ENCODE measurements at places on chromosomes 6 and 20. TPM values are rescaled to one million over a fixed set of nuclear protein-coding genes. Genes with fewer than 3 reads are reported as not detected.

DNA sequence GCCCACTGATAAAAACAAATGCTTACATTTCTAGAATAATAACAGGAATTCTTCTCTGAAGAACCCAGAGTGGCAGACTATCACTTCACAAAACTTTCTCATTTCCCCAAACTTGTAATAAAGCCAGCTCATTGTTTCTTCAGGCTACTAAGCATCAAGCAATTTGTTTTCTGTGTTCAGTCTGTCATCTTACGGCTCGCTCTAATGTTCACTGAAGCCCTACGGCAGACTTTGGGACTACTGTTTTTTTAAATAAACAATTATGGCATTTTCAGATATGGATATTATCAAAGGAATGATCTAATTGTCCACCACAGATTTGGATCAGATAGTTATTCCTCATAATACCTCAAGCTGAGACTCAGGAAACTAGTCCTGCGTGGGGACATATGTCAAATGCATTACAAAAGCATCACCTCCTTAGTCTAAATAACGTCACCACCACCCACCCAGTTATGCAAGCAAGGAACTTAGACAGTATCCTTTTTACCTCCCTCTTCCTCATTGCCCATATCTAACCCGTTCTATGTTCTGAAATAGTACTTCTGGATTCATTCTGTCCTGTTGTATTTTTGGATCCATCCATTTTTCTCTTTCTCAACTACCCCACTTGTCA lies 415.1 kb downstream of the PLCB1 start:
- no peaks in the 10 kb centered on the region for H3K4me1 ChIP-seq
- no peak for DNase-seq
- no peaks in the 10 kb centered on the region for H3K36me3 ChIP-seq
- no peak overlapping the region for H3K27ac ChIP-seq
- H3K27me3 ChIP-seq = no peaks in the 10 kb centered on the region

- H3K27ac ChIP-seq = peak overlapping the region; percentile 96
- H3K27me3 ChIP-seq = no peaks in the 10 kb centered on the region
- DNase-seq = no peak
- peak overlapping the region; percentile 66 for H3K4me3 ChIP-seq
- peaks cover 7% of the 10 kb centered on the region for H3K4me1 ChIP-seq
Observed at GRCh38 chr6:144215402-144215931, 65.2 kb downstream of the STX11 start.

- no peaks in the 10 kb centered on the region for H3K27me3 ChIP-seq
- H3K4me3 ChIP-seq = no peak overlapping the region
- no peaks in the 10 kb centered on the region for H3K36me3 ChIP-seq
Observed at GRCh38 chr20:24018796-24019195, 30.2 kb upstream of the GGTLC1 start.

DNA sequence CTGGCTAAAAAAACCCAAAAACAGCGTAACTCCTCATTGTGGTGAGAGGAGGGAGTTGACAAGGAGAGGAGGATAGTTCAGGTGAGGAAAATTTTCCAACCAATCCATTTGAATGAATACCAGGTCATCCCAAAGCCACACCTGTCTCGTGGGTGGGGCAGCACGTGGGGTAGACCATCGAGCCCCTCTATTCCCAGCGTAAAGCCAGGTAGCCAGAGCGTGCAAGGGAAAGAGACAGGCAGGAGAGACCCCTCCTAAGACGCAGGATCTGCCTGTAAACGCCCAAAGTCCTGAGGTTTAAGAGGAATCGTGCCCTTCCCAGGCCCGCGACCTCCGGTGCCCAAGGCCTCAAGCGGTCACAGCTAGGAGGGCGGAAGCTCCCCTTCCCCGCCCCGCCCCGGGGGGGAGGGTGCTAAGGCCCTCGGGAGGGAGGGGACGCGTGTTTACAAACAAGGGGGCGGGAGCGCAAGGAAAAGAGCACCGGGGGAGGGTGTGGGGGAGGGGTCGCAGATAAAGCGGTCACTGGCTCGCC lies 712 bp downstream of the RXRB start:
- peak; percentile 80 for DNase-seq
- H3K27me3 ChIP-seq = no peaks in the 10 kb centered on the region
- H3K4me1 ChIP-seq = peaks cover 9% of the 10 kb centered on the region

The IL17A gene
- polyA plus RNA-seq = 0.19 TPM

DNA sequence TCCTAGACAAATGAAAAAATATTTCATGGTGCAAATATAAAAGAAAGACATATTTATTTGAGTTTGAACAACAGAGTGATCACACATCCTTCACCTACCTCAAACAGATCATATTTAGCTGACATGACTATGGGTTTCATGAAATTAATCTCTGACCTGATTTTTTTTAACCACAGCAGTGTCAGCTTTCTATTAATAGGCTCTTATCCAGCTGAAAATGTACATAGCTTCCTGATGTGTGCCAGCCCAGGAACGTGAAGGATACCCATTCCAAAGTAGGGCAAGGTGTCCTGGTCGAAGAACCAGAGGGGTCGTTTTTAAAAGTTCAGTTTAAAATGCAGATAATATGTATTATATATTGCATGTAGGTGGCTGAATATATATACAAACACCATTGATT lies 19.8 kb downstream of the TRDN start:
- H3K27ac ChIP-seq = no peak overlapping the region
- no peak for DNase-seq
- H3K4me1 ChIP-seq = no peaks in the 10 kb centered on the region
- no peak overlapping the region for H3K4me3 ChIP-seq

- no peaks in the 10 kb centered on the region for H3K4me1 ChIP-seq
- no peaks in the 10 kb centered on the region for H3K27me3 ChIP-seq
- H3K36me3 ChIP-seq = no peaks in the 10 kb centered on the region
Observed at GRCh38 chr20:12644461-12644860, 364.3 kb upstream of the SPTLC3 start.

DNA sequence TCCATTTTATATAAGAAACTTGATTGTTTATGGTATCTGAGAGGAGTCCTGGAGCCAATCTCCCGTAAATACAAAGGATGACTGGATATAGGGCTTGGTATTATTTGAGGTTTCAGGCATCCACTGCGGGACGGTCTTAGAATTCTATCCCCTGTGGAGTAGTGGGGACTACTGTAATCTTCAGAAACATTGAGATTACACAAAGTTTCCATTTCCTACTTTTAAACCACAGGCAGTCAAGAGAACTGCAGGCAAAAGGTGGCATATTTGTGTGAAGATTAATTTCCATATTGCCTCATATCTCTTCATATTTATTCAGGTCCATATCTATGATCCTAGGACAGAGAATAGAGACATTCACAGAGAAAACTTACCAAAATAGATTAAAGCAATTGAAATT lies 586.2 kb downstream of the PHF3 start:
- H3K4me1 ChIP-seq = no peaks in the 10 kb centered on the region
- no peak overlapping the region for H3K27ac ChIP-seq
- no peak for DNase-seq
- H3K4me3 ChIP-seq = no peak overlapping the region
- H3K27me3 ChIP-seq = no peaks in the 10 kb centered on the region

The TCP11 gene
- polyA plus RNA-seq = not detected

DNA sequence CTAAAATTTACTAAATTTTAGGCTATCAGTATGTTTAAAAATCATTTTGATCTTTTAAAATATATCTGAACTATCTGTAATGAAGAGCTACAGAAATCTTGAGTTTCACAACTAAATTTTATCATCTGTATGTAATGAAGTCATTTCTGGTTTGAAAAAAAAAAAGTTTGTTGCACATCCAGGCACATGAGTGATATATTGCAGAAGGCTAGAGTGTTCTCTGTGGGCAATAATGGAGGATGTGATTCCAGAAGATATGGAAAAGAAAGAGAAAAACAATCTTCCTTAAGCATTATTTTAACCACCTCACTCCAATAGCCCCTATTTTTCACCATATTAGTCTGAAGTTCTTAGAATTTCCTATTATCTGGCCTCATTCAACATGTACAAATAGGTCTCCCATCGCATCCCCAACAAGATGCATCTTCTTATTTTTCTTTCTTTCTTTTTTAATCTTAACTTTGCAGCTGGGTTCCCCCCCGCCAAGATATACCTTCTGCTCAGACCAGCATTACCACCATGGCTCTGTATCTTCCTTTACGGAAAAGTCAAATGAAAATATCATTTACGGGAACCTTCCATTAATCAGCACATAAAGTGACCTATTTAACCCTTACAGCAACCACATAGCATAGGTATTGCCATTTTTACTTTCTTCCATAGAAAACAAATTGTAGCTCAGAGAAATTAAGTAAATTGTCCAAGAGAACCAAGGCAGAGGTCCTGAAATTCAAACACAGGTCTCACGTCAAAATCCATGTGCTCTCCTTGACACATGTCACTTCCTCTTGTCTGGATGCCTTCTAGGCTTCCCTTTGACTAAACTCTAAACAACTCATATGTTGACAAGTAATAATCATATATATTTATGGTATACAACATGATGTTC lies 116.9 kb downstream of the KIF13A start:
- H3K27me3 ChIP-seq = no peaks in the 10 kb centered on the region
- peaks cover under 1% of the 10 kb centered on the region for H3K4me1 ChIP-seq
- DNase-seq = no peak
- H3K4me3 ChIP-seq = no peak overlapping the region
- no peaks in the 10 kb centered on the region for H3K36me3 ChIP-seq

- no peaks in the 10 kb centered on the region for H3K4me1 ChIP-seq
- H3K27me3 ChIP-seq = no peaks in the 10 kb centered on the region
- no peaks in the 10 kb centered on the region for H3K36me3 ChIP-seq
Observed at GRCh38 chr6:13248994-13249393, 79.3 kb downstream of the TBC1D7 start.

- no peaks in the 10 kb centered on the region for H3K27me3 ChIP-seq
- peaks cover 4% of the 10 kb centered on the region for H3K4me1 ChIP-seq
- no peak overlapping the region for H3K4me3 ChIP-seq
- DNase-seq = no peak
- no peak overlapping the region for H3K27ac ChIP-seq
Observed at GRCh38 chr20:9149087-9149486, 80.2 kb downstream of the PLCB4 start.

GRCh38 chr20:61682996-61683681 lies 382.5 kb downstream of the TAF4 start:
- H3K4me1 ChIP-seq = no peaks in the 10 kb centered on the region
- DNase-seq = no peak
- no peak overlapping the region for H3K27ac ChIP-seq
- no peaks in the 10 kb centered on the region for H3K36me3 ChIP-seq
- no peaks in the 10 kb centered on the region for H3K27me3 ChIP-seq

DNA sequence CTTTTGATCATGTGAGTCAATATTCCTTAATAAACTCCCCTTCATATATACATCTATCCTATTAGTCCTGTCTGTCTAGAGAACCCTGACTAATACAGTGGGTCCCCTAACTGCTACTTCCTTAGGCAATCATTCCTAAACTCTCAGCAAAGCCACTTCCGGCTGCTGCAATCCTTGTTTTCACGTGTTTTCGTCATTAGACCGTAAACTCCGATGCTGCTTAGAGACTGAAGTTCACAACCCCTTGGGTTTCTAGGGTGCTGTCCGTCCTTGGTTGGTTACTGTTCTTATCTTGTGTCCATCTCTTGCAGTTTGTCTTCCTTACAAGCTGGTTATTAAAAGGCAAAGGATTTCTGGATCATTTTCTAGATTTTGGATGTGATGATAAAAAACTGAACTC lies 106.4 kb downstream of the GMPR start:
- peak overlapping the region; percentile 4 for H3K27ac ChIP-seq
- H3K36me3 ChIP-seq = no peaks in the 10 kb centered on the region
- H3K27me3 ChIP-seq = no peaks in the 10 kb centered on the region
- H3K4me3 ChIP-seq = no peak overlapping the region
- peaks cover 7% of the 10 kb centered on the region for H3K4me1 ChIP-seq
- peak; percentile 40 for DNase-seq

DNA sequence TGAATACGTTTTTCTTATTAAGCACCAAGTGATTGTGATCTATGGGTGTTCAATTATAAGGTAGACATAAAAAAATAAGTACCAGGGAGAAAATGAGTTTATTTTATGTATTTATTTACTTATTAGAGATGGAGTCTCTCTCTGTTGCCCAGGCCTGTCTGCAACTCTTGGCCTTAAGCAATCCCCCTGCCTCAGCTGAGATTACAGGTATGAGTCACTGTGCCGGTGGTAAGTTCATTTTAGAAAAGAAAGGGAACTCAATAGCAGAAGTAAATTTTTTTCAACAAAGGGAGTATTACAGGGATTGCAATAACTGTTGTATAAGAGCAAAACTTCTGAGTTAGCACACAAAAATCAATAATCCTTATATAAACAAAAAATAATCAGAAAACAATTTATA lies 98.7 kb upstream of the FUT9 start:
- no peaks in the 10 kb centered on the region for H3K4me1 ChIP-seq
- H3K27ac ChIP-seq = no peak overlapping the region
- H3K4me3 ChIP-seq = no peak overlapping the region

DNA sequence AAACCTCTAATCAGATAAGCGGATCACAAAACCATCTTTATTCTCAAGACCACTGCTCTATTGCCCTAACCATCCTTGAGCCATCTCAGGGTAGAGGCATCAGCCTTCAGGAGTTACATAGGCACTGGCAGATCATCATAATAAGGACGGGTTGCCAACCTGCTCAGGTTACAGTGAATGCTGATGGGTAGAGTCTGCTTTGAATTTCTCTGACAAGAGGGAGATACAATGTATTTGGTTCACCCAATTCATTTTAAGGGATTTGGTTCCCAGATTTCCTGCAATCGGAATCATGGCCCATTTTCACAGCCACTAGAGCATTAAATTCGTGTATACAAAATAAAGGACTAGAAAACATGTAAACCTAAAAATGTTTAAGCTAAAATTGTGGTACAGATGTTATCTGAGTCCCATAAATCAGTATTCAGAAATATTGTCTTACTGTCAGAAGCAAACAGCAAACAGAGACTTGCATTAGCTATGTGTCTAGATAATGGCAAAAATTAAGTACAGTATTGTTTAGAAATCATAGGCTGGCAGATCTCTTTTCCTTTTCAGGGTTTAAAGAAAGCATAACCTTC lies 41.9 kb upstream of the TMEM170B start:
- DNase-seq = no peak
- no peak overlapping the region for H3K4me3 ChIP-seq
- no peaks in the 10 kb centered on the region for H3K4me1 ChIP-seq
- H3K27ac ChIP-seq = no peak overlapping the region
- no peaks in the 10 kb centered on the region for H3K27me3 ChIP-seq

DNA sequence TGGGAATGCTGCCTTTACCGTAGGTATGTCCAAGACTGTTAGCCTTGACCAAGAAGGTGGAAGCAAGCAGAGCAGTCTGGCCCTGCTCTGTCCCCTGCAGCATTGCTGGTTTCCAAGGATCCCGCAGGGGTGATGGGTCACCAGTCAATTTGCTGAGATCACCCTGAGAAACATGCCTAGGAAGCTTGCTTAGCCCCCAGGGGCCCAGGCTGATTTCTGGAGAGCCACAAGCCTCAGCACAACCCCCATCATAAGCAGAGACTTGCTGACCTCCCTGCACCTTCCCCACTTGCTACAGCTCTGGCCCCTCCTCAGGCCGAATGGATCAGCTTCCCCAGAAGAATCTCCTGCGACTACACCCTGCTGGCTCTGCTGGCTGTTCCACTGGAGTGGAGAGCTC lies 21.5 kb downstream of the ARHGAP40 start:
- no peaks in the 10 kb centered on the region for H3K27me3 ChIP-seq
- no peak overlapping the region for H3K27ac ChIP-seq
- H3K4me3 ChIP-seq = no peak overlapping the region
- no peak for DNase-seq
- H3K36me3 ChIP-seq = no peaks in the 10 kb centered on the region

GRCh38 chr6:65819152-65819551 lies 112.1 kb upstream of the EYS start:
- H3K36me3 ChIP-seq = no peaks in the 10 kb centered on the region
- H3K4me3 ChIP-seq = no peak overlapping the region
- no peaks in the 10 kb centered on the region for H3K27me3 ChIP-seq
- no peak for DNase-seq
- H3K27ac ChIP-seq = no peak overlapping the region

All from small intestine (tissue), 16 donors.